ENCODE measurements at places on chromosomes 2 and 18. TPM values are rescaled to one million over a fixed set of nuclear protein-coding genes. Genes with fewer than 3 reads are reported as not detected.

Gene MPV17
- total RNA-seq = 43.0 TPM

Gene ZCCHC2
- total RNA-seq = 24.2 TPM

Gene NLRC4
- not detected for total RNA-seq

Gene HRH4
- not detected for total RNA-seq

Gene OTX1
- 0.33 TPM for total RNA-seq

Gene NTSR2
- total RNA-seq = not detected

Gene ANKRD62
- not detected for total RNA-seq

Gene DOCK10
- total RNA-seq = 25.4 TPM

Gene TPO
- total RNA-seq = not detected
